ENCODE measurements at places on chromosomes 6 and 20.

DNA sequence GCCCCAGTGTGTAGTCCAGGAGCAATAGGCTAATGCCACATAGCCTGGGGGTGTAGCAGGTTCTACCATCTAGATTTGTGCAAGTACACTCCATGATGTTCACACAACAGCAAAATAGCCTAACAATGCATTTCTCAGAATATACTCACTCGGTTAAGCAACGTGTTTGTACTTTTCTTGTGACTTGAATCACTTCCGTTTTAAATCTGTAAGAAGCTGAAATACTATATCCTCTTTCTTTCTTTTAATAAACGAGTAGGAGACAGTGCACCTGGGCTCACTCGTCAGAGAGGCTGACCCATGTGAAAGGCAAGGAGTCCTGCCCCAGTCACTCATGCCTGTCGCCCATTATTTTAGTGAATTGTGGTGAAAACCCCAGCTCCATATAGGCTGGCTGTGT, 201.6 kb downstream of the FOXA2 start:
- DNase-seq = no peak

- DNase-seq = no peak
These were observed 49.3 kb downstream of the KCTD20 start for GRCh38 chr6:36492092-36492491.

- DNase-seq = no peak
These were observed 16.1 kb downstream of the E2F3 start for GRCh38 chr6:20417819-20418218.

DNA sequence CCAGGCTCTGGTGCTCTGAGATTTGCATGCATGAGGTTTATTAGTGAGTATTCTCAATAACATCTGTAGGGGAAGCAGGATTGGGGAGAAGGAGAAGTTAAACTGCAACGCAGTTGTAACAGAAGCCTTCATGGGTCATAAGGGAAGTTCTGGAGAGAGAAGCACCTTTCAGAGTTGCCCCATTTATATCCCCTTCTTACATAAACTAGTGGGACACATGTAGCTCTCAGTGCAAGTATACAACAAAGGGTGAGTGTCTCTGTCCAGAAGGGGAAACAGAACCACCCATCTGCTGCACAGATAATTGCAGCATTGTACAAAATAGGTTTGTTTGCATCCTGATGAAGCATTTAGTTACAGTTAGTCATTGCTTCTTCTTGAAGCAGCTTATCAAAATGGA, 4.3 kb upstream of the ADGB start:
- DNase-seq = no peak

DNA sequence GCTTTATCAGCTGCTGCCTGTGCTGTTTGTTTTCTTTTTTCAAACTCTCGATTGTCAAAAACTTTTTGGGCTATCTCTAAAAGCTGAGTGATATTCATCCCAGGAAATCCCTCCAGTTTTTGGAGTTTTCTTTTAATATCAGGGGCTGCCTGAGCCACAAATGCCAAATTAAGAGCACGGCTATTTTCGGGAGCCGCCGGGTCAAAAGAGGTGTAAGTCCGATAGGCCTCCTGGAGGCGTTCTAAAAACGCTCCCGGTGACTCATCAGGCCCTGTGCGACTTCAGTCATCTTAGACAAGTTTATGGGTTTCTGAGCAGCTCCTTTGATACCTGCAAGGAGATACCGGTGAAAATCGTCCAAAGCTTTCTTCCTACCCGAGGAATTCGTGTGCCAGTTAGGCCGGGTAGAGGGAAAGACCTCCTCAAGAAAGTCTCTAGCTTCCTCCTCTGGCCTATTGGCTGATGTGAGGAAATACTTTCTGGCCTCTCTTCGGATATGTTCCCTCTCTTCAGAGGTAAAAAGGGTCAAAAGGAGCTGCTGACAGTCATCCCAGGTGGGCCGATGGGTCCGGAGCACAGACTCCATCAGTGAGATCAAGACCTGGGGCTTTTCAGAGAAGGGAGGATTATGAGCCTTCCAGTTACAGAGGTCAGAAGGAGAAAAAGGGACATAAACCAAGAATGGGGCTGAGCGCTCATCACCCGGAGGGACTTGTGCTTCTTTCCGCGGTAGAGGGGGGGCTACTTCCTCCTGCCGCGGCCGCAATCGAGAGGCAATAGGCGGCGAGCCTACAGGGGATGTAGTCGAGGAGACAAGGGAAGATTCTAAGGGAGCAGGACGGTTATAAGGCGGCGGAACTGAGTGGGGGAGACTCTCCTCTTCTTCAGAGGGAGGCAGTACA, 151.1 kb downstream of the TRIM27 start:
- DNase-seq = no peak

GRCh38 chr6:82711105-82711827, 347.6 kb downstream of the TPBG start:
- DNase-seq = no peak

DNA sequence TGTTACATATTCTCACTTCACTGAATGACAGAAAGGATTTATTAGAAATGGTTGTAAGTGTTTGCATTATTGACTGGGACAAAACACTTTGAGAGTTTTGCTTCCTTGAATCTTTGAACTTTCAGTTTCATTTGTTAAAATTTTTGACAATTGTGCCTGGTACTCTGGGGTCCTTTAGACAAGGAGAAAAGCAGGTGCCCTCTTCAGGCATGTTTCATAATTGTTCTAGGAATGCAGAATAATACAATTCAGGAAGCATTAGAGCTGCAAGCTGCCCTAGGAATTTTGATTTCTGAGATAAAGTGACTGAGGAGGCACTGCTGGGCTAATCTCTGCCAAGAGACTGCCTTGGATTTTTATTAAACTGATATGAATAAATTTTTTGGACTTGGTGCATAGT, 49.7 kb downstream of the TOP1 start:
- DNase-seq = peak; percentile 34

- no peak for DNase-seq
These were observed 22.6 kb downstream of the NEDD9 start for GRCh38 chr6:11209906-11210305.

DNA sequence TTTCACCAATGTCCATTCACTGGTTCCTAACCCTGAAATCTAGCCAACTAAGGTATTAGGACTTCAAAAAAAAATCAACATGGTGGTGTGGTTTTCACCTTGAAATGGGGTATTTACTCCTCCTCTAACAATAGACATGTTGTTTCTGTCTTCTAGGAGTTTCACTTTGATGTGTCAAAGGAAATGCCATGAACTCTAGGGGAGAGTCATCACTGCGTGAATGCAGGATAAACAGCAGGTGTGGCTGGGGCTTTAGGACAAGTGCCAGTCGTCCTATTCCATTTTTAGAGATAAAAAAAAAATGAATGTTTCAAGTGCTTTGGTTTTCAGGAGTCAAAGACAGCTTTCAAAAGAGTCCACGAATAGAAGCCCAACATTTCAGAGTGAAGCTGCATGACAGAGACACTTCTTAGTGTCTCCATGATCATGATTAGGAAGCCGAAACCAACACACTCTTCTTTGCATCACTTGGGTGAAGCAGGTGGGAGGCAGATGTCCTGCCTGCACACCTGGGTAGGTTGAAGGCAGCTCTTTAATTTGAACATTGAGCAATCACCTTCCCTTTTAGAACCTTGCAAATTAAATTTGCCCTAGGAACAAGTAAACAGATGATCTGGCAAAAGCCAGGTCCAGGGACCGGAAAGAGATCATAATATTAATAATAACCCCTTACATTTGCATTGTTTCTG, 328.5 kb upstream of the PRDM1 start:
- no peak for DNase-seq

GRCh38 chr6:27611451-27611850, 138.5 kb upstream of the ZNF184 start:
- DNase-seq = no peak

GRCh38 chr20:19672498-19672897, 85.6 kb upstream of the RIN2 start:
- no peak for DNase-seq

- DNase-seq = no peak
These were observed 33.7 kb upstream of the ADGRF1 start for GRCh38 chr6:47075741-47076421.

- DNase-seq = no peak
These were observed 144.2 kb downstream of the PREX1 start for GRCh38 chr20:48683467-48684175.

GRCh38 chr6:132198896-132199295, 202.4 kb downstream of the MOXD1 start:
- DNase-seq = no peak

DNA sequence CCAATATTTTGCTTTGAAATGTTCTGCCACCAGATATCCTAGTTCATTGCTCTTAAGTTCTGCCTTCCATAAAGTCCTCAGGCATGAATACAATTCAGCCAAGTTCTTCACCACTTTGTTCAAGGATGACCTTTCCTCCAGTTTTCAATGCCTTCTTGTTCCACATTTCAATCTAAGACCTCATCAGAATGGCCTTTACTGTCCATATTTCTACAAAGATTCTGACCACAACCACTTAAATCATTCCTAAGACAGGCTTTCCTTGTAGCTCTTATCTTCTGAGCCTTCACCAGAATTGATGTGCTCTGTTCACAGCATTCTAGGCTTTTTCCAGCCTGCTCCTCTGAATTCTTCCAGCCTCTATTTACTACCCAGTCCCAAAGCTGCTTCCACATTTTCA, 319.0 kb downstream of the HACE1 start:
- no peak for DNase-seq

DNA sequence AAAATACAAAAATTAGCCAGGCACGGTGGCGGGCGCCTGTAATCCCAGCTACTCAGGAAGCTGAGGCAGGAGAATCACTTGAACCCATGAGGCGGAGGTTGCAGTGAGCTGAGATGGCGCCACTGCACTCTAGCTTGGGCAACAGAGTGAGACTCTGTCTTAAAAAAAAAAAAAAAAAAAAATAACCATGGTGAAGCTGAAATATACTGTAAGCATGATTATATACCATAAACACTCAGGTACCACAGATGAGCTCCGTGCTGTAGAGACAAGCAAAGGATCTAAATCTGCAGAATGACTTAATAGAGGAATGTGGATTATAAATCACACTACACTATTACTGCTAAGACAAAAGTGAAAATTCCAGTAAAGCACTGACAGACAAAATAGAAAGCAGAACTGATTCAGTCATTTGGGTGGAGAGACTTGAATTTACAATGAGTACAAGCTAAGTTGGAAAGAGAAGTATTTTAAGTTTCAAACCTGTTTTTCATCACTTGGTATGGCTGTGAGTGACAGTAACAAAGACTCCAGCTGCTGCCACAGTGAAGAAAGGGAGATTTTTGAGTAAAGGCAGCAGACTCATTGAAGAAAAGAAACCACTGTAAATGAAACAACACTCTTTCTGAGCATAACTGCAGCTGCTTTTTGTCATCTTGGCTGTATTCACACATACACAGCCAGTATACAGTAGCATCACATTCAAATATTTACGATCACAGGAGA, 322.1 kb downstream of the RNGTT start:
- no peak for DNase-seq

DNA sequence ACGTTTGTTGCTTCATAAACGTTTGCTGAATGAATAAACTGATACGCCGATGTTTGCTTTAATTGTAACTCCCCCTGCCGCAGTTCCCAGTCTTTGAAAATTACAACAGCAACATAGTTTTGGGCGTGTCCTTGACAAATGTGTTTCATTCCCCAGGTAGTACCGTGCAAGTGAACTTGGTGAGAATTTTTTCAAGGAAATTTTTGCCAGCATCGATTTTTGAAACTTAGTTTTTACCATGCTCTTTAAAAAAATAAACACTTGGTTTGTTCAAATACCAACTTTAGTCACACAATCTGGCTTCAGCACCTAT, 60.1 kb downstream of the FAM217A start:
- no peak for DNase-seq
